ENCODE measurements at places on chromosomes 2 and 18.

- no peak for DNase-seq
Measured at GRCh38 chr18:2914185-2914880, 67.5 kb downstream of the EMILIN2 start.

GRCh38 chr2:6915399-6915798, 1.8 kb upstream of the RNF144A start:
- DNase-seq = no peak

DNA sequence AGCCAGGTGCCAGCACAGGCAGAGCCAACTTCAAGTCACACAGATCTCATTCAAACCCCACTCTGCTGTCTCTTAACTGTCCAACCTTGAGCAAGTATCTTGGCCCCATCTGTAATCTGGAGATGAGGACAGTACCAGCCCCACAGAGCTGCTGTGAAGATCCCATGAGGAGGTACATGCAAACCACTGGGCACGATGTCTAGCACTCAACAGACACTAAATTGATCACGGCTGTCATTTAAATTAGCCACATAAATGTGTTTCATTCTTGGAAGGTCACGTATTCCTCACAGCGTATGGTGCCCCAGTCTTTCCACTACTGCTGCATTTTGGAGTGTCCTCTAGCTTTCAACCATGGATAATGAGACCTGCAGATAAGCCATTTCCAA, 167.6 kb upstream of the ID2 start:
- no peak for DNase-seq

DNA sequence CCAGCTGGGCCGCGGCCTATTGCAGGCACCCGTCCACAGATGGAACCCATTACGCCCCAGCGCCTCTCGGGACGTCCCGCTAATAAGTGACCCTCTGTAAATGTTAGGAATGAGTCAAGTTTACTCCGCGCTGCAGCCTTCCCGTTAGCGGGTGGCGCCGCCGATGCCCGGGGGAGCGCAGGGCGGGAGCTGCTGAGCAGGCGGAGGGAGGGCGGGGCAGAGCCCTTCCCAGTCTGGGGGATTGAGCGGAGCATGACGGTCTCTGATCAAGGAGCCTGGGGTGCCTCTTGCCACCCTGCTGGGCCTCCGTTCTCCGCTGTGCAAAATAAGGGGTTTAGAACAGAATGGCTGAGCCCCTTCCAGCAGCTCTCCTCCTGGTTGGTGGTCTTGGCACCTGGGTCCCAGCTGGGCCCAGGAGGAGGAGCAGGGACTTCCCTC, 10.5 kb downstream of the CROCC2 start:
- no peak for DNase-seq

DNA sequence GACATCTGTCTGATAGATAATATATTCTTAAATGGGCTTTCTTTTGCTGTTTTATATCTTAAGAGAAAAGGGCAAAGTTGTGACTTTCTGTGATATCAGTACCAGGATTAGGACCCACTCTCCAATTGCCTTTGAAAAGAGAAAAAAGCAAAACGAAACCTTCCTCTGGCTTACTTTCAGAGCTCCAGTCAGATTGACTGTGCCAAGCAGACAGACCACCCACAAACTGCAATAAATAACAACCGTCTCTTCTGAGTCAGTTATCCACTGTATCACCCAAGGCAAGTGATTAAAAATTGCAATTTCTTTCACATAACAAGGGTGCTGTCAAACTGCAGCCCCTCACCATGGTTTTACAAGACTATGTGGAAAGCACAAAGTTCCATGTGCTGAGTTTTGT, 230.5 kb upstream of the SETBP1 start:
- no peak for DNase-seq

- DNase-seq = peak; percentile 81
Measured at GRCh38 chr18:45212181-45213039, 402.9 kb upstream of the SLC14A2 start.

GRCh38 chr2:227472265-227473121, 537 bp downstream of the AGFG1 start:
- peak; percentile 44 for DNase-seq

DNA sequence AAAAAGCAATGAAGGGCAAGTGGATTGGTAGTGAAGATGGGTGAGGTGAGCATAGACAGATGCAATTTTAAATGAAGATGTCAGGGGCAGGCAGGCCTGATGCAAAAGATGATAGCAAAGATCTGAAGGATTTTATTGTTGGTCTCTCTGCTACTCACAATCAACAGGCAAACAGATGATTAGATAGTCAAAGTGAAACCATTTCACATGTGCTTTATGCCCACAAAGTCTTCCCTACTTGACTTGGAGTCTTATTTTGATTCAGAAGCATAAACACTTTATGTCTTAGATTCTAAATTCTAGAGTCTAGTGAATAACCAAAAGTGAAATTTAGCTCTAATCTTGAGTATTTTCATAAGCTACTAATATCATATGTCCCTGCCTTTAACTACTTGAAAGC, 153.8 kb upstream of the HNRNPA3 start:
- DNase-seq = peak; percentile 14

DNA sequence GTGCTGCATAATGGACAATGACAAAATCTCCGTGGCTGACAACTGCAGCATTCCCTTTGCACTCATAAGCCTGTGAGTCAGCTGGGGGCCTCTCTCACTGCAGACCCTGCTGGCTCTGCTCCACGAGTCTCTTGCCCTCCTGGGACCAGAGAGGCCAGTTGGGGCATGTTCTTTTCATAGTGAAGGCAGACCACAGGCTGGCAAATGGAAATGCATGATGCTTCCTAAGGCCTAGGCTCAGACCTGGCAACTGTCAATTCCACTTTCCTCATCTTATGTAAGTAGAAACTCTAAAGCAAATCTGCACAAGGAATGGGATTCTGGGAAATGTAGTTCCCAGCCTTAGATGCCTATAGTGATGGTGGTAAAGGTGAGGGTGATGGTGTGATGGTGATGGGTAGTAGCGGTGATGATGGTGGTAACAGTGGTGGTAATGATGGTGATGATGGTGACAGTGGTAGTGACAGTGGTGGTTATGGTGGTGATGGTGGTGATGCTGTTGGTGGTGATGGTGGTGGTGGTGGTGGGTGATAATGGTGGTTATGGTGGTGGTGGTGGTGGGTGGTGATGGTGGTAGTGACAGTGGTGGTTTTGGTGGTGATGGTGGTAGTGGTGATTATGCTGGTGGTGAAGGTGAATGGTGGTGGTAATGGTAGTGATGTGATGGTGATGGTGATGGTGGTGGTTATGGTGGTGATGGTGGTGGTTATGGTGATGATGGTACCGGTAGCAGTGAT, 185.8 kb upstream of the ARL4C start:
- no peak for DNase-seq

GRCh38 chr2:127423880-127424279, 5.7 kb downstream of the PROC start:
- no peak for DNase-seq

DNA sequence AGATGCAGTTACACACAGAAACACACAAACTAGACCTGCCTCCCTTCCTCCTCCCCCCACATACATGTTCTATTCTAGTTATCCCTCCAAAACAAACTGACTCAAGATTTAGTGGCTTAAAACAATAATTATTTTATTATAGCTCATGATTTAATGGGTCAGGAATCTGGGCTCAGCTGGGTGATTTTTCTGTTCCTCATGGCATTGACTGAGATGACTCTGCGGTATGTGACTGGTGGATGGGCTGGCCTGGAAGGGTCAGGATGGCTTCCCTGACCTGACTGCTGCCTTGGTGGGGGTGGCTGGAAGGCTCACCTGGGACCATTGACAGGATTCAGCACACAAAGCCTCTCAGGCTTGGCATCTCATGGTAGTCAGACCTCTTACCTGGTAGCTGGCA, 33.7 kb upstream of the NTSR2 start:
- DNase-seq = no peak

DNA sequence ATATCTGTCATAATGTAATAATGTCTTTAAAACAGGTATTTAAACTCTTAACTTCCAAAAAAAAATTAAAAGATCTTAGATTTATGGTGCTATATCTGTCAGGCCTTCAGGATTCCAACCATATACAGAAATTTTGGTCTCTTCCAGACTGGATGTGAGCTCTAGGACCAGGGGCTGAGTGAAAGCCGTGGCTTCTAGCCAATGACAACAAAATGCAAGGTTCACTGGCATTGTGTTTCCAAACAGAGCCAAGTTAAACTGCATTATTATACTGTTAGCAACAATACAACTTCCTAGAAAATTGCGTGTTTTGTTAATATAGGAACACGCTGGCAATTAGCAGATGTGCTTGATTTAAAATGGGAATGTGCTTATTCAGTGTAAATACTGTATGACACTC, 809.8 kb upstream of the SOX11 start:
- no peak for DNase-seq

- DNase-seq = no peak
Measured at GRCh38 chr2:108625828-108626195, 91.5 kb downstream of the LIMS1 start.

DNA sequence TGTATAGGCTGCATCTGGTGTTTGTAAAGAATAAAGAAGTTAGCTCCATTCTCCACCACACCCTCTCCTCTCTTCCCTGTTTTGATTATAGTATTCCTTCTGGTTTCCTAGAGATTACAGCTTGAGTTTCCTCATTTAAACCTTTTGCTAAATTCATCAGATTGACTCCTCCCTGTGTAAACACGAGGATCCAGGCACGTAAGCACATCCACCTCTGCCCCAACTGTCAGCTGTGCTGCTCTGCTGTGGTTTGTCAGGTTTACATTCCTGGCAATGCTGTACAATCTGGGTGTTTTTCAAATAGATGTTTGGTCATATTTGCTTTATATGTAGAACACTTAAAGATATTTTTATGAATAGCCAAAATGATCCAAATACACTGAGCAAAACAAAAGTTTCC, 302.8 kb downstream of the PTGR3 start:
- no peak for DNase-seq

GRCh38 chr2:153287109-153287801, 191.3 kb downstream of the RPRM start:
- no peak for DNase-seq

DNA sequence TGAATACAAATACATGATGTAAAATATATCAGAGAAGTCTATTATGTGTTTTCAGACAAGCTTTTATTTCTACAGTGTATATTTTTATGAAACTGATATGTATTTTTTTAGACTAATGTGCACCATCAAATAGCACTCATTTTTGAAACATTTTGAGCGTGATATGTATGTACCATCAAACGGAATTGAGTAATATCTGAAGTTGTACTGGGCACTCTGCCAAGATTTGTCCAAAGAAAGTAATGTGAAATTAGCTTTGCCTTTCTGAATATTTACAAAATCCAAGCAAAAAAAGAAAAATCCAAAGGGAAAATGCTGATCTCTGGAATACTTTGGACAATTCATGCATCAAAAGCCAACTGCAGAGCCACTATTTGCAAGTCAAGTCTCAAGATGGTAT, 972.0 kb downstream of the DPP10 start:
- DNase-seq = no peak

DNA sequence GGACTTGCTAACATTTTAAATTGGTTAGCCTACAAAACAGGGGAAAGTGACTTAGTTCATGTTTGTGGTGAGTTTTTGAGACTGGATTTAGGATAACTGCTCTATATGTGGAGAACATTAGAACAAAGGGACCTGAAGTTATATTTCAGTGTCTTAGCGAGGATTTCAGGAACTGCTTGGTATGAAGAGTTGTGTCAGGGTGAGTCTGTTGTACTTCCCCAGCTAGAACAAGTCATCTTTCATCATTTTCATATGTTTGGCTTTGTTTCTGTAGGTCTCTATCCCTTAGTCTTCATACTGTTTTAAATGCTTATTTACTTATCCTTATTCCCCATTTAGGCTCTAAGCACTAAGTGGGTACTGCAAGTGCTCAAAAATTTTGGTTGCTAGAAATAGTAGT, 41.9 kb downstream of the KCMF1 start:
- no peak for DNase-seq
